ENCODE measurements at places on chromosomes 6 and 20. TPM values are rescaled to one million over a fixed set of nuclear protein-coding genes. Genes with fewer than 3 reads are reported as not detected.

- no peak for DNase-seq
Observed at GRCh38 chr20:50399555-50399916, 110.6 kb upstream of the PTPN1 start.

DNA sequence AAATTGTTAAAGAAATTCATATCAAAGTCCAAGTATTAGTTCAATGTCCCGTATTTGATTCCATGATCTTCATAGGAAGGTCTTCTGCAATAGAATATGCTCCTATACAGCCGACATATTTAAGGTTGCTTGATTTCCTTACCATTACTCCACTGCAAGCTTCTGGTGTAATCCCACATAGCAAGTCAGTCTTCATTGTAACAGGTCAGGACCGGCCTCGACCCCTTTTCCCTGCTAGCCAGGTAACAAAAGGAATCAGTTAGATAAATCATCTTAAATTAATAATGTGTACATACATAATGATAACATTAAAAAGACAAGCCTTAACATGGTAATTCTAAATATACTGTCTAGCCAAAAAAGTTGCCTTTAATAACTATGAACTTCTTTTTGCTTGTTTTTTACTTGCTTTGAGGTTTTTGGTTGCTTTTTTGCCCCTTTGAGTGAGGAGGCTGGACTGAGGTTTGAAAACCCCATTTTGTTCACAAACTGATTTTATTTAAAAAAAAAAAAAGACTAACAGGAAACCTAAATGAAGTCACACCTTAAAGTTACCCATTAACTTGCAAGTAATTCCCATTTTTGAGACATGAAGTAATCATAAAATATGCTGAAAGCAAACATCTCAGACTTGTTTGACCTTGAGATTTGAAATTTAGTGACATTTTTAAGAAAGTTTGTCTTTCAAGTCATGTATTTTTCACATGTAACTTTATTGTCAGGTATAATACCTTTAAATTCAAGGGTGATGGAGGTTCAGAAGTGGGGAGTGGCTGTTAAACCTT lies 19.2 kb upstream of the SNX14 start:
- no peak for DNase-seq

Gene PDYN
- total RNA-seq: not detected

GRCh38 chr6:22320750-22321149 lies 23.9 kb upstream of the PRL start:
- DNase-seq: no peak

DNA sequence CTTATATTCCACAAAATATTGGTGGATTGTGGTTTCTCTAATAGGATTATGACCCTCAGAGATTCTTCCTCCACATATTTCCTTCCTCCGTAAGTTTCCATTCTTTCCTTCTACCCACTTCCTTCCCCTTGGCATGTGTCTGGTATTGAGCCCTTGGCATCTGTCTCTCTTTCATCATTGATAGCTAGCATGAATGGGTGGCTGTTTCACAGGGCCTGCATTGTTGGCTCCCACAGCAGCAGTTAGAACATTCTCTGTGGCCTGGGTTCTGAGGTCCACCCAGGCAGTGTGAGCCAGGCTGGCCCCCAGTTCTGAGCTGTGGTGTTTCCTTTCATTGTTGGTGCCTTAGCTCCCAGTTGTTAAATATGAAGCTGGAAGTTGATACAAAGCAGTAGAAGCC lies 125.3 kb downstream of the ANKS1A start:
- DNase-seq: no peak

DNA sequence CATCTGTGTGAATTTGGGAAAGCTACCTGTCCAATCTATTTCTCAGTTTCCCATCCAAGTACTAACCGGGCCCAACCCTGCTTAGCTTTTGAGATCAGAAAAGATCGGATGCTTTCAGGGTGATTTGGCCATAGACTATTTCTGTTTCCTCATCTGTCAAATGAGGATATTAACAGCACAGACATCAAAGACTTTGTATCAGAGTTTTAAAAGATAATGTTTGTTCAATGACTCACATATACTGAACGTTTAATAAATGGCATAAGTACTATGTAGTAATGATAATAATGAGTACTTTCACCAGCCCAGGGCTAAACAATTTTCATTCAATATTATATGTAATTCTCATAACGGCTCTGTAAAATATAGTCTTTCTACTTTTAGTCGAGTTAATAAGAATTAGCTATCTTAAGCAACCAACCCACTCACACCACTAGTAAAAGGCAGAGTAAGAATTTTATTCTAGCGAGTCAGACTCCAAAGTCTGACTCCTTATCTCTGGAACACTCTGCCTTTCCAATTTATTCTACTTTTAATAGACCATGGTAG lies 216.5 kb downstream of the ARHGAP18 start:
- DNase-seq: no peak

GRCh38 chr20:58622671-58623578 lies 28.2 kb upstream of the STX16 start:
- peak; percentile 49 for DNase-seq

Gene PARD6B
- total RNA-seq: 7.5 TPM

Gene POU5F1
- total RNA-seq: 1.0 TPM

- no peak for DNase-seq
Observed at GRCh38 chr6:2529211-2529719, 221.5 kb downstream of the MYLK4 start.

GRCh38 chr6:44805238-44805846 lies 417.8 kb downstream of the CDC5L start:
- no peak for DNase-seq

DNA sequence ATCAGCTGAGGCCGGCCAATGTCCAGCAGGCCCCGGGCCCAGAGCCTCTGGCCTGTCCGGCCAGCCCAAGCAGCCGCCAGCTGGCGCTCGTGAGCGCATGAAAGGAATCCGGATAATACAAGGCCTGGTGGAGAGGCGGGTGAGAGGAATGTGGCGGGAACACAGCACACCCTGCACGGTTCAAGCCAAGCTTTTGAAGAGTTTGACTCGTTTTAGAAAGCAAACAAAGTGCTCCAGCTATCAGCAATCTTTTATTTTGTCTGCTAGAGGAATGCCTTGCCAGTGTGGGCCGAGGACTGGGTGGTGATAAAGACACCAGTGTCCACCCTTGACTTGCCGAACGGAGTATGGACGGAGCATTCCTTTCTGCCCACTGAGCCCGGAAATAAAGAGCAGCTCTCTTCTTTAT lies 9.3 kb upstream of the NEDD9 start:
- peak; percentile 75 for DNase-seq

Gene BPI
- 4.3 TPM for total RNA-seq

DNA sequence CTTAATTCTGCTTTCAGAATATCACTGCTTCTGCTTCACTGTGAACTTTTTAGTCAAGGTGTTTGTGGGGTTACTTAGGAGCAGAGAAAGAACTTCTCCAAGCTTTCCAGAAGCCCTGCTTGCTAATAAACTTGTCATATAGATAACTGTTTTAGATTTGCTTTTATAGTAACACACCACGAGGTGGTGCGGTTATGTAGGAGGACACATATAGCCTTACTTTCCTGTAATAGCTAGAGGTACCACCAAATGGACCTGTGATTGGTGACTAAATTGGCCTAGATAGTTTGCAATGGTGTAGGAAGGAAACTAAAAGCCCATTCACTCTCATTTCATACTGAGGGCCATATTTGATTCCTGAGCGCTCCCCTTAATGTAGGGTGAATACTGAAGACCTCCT lies 52.3 kb upstream of the BCLAF1 start:
- DNase-seq: no peak

- no peak for DNase-seq
Observed at GRCh38 chr6:42921801-42922200, 5.9 kb downstream of the PTCRA start.

Gene SAPCD1
- total RNA-seq: 11.8 TPM

DNA sequence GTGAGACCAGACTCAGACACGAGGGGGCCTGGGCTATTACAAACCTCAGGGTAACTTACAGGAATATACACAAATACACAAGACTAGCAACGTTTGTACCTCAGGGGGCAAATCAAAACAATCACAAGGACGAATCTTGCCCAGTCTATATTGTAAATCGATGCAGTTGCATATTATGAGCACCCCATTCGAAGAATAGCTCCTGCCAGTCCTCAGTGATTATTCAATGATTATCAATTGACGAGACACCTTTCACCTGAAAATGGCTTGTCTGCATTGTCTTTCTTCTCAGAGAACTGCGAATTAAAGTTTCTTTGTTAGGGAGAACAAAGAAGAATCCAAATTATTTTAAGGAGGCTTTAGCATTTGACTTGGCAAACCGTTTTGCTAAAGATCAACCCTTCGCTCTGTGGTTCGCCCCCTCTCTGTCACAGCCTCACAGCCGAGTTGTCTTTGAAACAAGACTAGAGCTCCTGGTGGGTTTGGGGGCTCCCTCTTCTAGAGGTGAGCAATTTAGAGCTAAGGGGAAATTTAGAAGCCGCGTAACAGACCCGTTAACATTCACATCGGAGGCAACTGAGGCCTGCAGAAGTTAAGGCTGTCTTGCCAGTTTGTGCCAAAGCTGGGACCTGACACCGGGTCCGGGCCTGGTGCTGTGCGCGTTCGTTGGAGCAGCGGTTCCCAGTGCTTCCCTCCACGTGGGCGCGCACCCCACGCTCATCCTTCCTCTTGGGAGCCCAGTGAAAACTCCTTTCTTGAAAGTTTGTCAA lies 24.9 kb upstream of the MAP3K7 start:
- DNase-seq: no peak

GRCh38 chr20:18978311-18978710 lies 164.7 kb downstream of the SCP2D1 start:
- DNase-seq: no peak

Gene SLC22A3
- 1.4 TPM for total RNA-seq

DNA sequence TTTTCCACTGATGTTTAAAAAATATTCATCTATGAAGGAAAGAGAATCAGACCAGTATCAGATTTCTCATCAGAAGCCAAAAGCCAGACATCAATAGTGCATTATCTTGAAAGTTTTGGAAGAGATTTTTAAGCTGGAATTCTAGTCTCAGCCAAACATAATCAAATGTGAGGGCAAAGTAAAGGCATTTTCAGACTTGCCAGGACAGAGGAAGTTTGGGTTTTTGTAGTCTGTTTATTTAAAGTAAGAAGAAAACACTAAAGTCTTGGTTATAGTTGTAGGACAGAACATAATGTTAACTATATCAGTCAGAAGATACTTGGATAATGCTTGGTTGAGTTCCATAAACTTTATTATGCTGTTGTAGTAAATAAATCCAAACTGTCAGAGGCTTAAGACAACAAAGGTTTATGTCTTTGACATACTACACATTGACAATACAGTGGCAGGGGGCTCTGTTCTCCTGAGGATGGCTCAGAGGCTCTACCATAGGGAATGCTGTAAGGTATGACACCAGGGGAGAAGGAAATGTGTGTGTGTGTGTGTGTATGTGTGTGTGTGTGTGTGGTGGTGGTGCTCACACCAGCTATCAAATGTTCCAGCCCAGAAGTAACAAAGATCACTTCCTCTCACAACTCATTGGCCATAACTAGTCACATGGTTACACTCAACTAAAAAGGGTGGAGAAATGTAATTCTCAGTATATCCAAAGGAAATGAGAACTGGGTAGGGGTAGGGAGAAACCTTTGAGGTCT lies 26.7 kb upstream of the YWHAB start:
- no peak for DNase-seq

GRCh38 chr6:125753218-125753936 lies 3.9 kb downstream of the HEY2 start:
- no peak for DNase-seq

GRCh38 chr20:11796026-11796425 lies 121.7 kb upstream of the BTBD3 start:
- DNase-seq: no peak

Gene LINC00237
- total RNA-seq: not detected

- DNase-seq: peak; percentile 79
Observed at GRCh38 chr6:98847779-98848538, 13.6 kb downstream of the POU3F2 start.

- no peak for DNase-seq
Observed at GRCh38 chr20:13449868-13450434, 188.8 kb downstream of the TASP1 start.

- DNase-seq: no peak
Observed at GRCh38 chr6:105424175-105424783, 21.4 kb upstream of the PREP start.

Gene COQ3
- total RNA-seq: 4.9 TPM

- DNase-seq: no peak
Observed at GRCh38 chr6:142830116-142830710, 114.8 kb downstream of the HIVEP2 start.

Gene DPPA5
- total RNA-seq: not detected

DNA sequence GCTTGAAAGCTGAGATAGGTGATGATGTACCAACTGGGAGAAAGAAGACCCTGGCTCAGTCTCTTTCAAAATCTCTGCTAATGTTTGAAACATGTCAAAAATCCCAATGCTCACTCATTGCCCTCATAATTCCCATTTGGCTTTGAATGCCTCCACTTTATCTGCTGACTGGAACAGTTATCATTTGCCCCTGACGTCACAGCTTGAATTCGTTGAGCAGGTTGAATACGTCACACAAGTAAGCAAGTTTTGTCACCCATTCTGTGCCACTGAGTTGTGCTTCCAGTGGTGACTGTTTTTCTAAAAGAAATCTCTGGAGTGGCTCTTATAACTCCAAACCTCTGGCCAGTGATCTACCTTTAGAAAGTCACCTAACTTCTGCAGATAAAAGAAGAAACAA lies 991.4 kb downstream of the EYS start:
- DNase-seq: no peak

Gene AVP
- total RNA-seq: not detected

DNA sequence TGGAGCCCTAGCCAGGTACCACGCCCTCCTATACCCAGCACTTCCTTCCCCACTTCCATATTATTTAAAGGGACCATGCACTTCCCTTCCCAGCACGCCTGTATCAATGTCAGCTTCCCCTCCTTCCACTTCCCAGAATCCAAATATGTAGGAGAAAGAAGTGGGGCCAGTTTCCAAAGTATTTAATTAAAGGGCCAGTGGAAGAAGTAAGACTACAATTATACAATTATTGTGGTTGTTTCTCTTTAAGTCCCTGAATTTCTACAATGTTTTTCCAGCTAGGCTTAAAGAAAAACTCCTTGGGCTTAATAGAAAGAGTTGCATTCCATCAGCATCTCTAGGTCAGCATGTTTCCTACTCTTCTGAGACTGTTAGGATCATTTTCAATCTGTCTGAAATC lies 515.8 kb downstream of the PREX1 start:
- DNase-seq: no peak

GRCh38 chr20:37394543-37395409 lies 48.8 kb downstream of the SRC start:
- DNase-seq: peak; percentile 15

Gene SLC12A5
- 0.51 TPM for total RNA-seq

DNA sequence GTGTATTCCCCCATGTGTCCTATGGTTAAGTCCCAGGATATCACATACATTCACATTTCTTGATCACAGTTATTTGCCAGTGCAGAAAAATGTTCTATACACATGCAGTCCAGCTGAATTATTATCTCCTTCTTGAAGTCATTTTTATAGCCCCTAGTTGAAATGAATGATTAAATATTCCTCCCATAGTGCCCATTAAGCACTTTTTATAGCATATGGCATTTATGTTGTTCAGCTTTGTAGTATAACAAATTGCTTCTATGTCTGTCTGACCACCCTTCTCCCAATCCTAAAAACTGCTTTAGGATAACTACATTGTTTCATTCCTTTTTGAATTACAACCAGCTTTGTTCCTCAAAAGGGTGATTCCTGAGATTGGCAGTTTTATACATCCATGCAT lies 123.5 kb downstream of the ADGRB3 start:
- DNase-seq: no peak

- no peak for DNase-seq
Observed at GRCh38 chr20:51926670-51927305, 124.5 kb upstream of the SALL4 start.

Gene ZC3H12D
- 36.5 TPM for total RNA-seq

GRCh38 chr6:121723623-121724022 lies 288.2 kb downstream of the GJA1 start:
- DNase-seq: no peak

GRCh38 chr6:147514831-147515230 lies 6.3 kb downstream of the SAMD5 start:
- DNase-seq: no peak
